ENCODE measurements at places on chromosomes 1 and 21.

- DNase-seq: no peak
Observed at GRCh38 chr1:184945678-184946412, 28.5 kb downstream of the NIBAN1 start.

DNA sequence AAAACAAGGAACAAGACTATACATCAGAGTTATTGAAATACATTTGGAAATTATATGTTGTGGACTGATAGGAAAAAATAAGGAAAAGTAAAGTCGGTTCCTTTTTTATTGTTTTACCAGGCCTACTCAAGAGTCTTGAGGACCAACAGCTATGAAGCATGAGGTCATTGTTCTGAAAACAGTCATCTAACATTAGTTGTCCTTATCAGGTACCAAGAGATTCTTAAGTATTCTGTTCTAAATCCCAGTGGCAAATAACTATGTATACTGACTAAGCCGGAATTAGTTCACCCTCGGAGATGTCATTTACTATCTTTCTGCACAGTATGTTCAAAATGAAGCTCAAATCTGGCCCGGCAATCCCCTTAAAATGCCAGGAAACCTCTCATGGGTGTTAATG lies 585 bp downstream of the ADGRL4 start:
- no peak for DNase-seq

DNA sequence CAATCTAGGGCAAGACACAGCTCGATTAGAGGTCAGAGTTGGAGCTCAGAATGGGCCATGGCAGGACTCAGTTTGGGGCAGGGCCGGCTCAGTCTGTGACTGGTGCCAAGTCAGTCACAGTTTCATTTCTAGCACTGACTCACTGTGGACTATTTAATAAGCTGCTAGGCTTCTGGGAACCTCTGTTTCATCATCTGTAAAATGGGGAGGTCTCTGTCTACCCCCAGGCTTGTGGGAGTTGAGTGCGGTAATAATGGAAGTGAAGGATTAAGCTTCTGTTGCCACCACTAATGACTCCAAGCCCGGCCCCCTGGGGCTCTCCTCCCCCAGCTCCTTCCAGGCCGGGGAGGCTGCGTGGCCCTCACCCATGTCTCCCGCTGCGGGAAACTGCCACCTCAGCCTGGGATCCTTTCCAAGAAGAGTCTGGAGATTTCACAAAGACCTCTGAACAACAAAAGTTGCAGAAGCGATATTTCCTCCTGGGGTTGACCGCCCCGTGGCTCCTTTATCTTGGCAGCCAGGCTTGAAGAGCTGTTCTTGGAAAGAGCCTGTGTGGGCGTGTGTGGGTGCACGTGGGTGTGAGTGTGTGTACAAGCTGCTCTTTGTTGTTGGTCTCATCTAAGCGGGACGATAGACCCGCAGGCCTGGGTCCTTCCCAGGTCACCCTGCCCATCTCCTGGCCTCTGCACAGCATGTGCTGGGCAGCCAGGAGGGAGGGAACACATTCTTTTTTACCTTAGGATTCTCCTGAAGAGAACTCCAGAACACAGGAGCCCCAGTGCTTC lies 29.1 kb downstream of the KNCN start:
- peak; percentile 32 for DNase-seq

DNA sequence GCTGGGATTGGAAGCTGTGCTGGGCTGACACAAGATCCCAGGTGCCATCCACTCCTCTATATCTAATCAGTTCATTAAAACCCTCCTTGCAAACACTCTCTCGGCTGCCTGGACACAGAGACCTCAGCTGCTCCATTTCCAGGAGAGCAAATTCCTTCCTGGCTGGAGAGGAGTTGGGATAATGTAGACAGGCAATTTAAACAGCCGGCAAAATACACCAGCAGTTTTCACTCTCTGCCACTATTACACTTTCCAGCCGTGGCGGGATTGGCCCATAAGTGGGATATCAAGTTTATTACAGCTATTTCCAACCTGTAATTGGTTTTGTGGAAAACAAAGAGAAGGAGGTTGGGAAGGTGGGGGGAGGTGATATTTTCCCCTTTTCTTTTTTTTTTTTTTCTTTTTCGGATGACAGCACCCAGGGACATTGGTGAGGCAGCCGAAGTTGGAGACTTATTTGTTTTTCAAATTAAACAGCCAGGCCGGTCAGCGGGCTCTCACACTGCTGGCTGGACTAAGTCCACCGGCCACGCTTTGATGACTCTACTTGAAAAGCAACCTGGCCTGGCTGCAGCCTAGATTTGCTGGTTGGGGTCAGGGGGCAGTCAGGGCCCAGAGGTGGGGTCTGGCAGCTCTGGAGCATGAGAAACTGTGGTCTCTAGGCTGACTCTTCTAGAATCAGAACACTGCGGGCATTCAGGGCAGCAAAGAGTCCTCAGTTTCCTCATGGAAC lies 177.4 kb downstream of the IGSF21 start:
- DNase-seq: no peak

GRCh38 chr1:81877940-81878339 lies 77.2 kb downstream of the ADGRL2 start:
- DNase-seq: no peak

DNA sequence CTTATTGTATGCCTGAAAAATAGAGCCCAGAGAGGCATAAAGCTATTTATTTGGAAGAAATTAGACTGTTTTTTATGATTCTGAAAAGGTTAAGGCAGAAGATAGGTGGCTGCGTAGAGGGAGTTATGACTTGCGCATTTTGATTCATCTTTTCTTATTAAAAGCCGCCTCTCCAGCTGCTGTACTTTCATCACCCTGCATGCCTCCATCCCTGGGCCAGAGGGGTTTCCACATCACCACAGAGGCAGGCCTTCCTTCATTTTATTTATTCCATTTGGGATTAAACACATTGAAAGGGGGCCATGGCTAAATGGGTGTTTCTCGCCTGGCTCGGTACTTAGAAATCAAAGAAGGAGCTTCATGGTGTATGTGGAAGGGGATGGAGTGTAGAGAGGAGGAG lies 14.6 kb upstream of the RGS8 start:
- DNase-seq: no peak

GRCh38 chr1:236495467-236496112 lies 28.2 kb upstream of the LGALS8 start:
- no peak for DNase-seq

DNA sequence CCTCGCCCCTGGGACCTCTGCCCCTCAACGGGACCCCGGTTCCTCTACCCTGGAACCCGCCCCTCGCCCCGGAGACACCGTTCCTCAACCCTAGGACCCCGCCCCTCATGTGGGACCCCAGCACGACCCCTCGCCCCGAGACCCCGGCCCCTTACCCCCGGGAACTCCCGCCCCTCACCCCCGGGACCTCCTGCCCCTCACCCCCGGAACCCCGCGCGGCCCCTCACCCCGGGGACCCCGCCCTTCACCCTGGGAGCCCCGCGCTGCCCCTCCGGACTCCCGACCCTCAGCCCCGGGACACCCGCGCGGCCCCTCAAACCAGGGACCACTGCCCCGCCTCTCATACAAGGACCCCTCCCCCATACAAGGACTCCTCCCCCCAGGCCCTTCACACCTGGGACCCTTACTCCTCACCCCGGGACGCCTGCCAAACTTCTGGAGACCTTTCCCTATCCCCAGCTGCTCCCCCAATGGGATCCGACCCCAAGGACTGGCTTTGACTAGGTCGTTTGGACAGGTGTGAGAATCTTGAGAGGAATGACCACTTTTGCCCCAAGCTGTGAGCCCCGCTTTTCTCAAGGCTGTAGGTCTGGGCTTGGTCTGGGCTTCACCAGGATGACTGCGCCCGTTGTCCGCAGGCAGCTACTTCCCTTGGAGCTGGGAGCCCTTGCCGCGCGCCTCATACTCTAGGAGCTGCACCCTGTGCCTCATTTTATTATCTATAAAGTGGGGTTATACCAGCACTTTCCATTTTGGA lies 843 bp downstream of the DIP2A start:
- no peak for DNase-seq

DNA sequence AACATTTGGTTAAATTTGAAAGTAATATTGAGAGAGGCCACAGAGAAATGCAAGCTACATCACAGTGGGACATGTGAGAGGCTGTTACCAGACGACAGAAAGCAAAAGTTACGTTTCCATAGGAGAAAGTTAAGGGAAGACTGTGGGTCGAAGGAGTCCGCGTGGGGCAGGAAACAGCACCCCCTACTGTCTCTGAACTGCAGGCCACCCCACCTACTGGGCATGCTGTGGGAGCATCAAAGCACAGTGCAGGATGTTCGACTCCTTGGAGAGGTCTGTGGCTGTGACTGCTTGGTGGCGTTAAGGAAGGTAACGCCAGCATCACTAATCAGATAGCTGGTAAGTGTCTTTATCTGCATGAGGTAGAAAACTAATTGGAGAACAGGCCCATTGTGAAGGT lies 123.9 kb downstream of the PTBP2 start:
- peak; percentile 11 for DNase-seq

DNA sequence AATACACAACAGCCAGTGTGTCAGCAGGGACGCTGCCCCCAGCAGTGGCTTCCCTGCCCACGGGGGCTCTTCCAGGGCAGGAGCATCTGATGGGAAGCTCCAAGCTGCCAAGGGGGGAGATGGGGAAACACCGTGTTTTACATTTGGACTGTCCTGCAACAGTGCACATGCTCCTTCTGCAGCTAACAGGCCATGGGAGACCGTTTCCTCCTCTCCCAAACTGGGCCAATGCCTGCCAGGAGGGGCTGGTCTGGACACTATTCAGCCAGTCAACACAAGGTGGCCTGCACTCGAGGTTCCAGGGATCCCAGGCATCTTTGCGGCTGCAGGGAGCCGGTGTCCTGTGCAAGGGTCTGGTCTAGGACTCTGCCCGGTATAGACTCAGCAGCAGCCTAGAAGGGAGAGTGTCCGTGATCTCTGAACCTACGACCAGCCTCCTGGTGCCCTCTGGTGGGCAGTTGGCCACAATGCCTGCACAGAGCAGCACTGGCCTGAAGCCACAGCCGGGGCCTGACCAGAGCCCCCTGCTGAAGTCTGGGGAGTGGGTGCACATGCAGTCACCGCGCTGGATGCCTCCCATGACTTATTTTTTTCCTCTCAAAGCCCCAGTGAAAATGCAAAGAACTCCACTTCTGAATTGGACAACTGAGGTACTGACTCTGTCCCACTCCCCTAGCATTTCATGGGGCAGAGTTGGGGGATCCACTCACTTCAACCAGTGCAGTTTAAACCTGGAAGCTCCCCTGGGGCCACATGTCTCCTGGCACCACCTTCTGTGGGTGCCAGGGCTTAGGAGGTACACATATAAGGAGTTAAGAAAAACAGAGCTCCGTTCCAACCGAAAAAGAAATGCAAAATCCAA lies 33.3 kb downstream of the RCC2 start:
- DNase-seq: peak; percentile 36

GRCh38 chr1:67749844-67750690 lies 65.1 kb downstream of the GADD45A start:
- no peak for DNase-seq

Measured in stimulated activated CD4-positive, alpha-beta T cell treated with anti-CD3 and anti-CD28 coated beads, Interleukin-4, amount 100 ng/mL, for 24 hours (primary cell).